Fibroblast of lung (primary cell): ENCODE measurements at places on chromosomes 1 and 21. TPM values are rescaled to one million over a fixed set of nuclear protein-coding genes. Genes with fewer than 3 reads are reported as not detected.

Gene GJA9
- total RNA-seq, result under 0.01 TPM in 1 of 2 replicates, not detected in the other

Gene KRTAP10-10
- total RNA-seq, result not detected in 2 replicates

Gene COL8A2
- 18.5 and 31.0 TPM in 2 replicates for total RNA-seq

Gene BRINP3
- total RNA-seq, result 7.2 and 18.8 TPM in 2 replicates

Gene CELA2B
- total RNA-seq, result not detected in 2 replicates

Gene OR2T5
- total RNA-seq, result not detected in 2 replicates

Gene OR2AK2
- not detected in 2 replicates for total RNA-seq

DNA sequence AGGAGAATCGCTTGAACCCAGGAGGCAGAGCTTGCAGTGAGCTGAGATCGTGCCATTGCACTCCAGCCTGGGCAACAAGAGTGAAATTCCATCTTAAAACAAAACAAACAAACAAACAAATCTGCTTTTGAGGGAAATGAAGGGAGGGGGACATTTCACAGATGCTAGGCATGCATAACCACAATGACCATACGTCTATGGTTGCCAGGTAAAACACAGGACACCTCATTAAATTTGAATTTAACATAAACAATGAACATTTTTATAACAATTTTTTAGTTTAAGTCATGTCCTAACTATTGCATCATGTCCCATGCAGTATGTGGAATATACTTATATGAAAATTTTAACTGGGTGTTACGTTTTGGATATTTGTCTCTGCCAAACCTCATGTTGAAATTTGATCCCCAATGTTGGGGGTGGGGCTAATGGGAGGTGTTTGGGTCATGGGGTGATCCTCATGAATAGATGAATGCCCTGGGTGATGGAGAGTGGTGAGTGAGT, 31.0 kb upstream of the ZBTB18 start:
- DNase-seq, result no peak

DNA sequence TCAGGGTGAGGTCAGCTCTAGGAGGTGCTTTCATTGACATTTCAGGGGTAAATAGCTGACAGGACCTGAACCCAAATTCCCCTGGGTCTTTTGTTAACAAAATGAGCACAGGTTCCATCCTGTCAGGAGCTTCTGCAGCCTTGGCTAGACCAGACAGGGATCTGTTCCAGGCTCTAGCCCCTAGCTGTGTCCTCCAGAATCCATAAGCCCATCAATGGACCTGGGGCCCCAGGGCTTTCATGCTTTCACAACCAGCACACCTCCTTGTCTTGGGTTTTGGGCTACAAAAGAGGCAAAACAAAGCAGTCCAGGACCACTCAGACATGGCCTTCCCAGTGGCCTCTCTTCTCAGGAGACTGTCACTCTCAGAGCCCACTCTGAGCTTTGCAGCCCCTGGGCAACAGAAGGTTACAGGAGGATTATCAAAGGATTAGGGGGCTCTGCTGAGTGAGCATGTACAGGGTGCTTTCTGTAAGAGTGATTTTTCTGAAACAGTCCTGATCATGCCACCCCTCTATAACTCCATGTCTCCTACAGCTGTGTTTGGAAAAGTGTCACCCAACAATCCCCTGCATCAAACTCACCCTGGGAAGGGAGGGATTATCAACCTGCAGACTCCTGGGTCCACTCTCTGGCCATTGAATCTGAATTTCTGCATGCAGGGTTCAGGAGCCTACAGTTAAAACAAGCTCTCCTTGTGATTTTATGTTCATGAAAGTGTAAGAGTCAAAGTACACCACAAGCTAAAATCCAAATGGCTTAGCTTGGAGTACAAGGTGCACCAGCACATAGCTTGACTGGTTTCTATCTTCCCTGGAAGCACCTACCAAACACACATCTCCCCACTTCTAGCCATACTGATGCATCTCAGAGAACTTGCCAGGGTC, 67.7 kb upstream of the GCLM start:
- no peak for DNase-seq

- no peak for DNase-seq
These were observed 338.5 kb downstream of the PTPRU start for GRCh38 chr1:29574871-29575270.

DNA sequence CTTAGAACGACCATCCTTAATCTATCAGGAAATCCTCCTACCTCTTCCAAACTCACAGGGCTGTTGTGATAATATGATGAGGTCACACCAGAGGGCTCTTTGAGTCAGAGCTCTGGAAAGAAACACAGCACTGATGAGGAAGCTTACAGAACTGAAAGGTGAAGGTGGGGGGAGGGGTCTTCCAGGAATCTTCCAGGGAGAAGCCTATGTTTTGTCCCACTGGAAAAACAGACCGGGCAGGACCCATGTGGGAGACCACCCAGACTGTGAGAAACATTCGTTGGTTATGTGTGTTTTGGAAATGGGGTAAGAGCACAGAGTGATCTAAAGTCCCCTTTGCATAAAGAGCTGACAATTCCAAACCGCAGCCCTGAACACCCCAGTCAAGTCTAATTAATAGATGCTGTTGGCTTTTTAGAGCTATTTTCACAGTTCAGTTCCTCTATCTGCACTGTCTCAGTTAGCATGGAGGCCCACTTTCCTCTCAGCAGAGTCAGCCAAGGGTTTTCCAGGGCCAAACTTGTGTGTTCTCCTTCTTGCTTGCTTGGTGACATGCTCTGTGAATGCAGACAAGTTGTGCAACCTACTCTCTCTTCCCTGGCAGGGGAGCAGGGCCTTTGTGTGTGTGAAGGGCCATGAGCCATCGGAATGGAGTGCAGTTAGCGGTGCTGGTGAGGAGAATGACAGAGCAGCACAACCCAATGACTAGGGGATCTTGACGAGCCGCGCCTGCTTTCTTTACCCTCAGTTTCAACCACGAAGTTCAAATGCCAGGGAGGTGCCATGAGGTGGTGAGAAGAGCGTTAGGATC, 12.3 kb downstream of the PHLDA3 start:
- DNase-seq, result peak; percentile 99

DNA sequence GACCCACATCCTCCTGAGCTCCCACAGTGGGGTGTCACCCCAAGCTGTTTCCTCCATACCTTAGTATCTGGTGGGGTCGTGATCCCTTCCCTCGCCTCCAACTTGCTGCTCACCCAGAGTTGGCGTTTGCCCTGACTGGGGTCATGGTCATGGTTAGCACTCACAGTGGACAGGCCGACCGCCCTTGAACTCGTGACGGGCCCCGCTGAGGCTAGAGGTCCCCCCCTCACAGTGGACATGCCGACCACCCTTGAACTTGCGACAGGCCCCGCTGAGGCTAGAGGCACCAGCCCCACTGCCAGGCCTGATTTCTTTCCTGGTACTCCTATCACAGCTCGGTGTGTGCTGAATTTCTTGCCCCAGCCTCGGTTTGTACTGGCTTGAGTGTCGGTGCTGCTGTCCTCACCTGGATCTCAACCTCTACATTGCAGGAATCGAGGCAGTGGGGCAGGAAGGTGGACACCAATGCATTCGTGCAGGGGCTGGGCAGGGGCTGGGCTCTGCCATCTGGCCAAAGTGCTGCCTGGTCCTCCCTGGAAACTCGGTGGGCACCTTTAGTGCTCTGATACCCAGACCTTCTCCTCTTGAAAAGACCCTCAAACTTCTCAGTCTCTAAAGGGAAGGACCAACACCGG, 37.5 kb upstream of the AJAP1 start:
- no peak for DNase-seq

DNA sequence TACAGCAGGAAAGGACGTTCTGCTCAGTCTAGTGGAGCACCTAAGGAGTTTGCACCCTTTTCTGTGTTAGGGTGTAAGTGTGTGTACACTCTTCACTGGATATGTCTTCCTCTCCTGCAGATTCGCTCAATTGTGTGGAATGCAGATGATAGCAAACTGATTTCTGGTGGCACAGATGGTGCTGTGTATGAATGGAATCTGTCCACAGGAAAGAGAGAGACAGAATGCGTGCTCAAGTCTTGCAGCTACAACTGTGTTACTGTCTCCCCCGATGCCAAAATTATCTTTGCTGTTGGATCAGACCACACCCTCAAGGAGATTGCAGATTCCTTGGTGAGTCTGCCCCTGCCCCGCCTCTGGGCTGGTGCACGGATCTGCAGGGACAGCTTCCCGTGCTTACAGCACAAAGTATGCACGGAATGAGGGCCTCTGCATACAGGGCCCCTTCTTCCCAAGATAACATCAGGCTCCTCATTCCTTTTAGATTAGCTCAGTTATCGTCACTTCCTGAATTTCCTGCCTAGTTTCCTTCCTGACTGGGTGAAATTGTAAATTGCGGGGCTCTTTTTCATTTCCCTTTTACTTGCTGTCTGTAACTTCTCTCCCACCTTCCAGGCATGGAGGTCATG, 34.6 kb downstream of the CFAP57 start:
- DNase-seq, result peak; percentile 98

- no peak for DNase-seq
These were observed 2.0 kb upstream of the CAMTA1 start for GRCh38 chr1:6783221-6783620.

DNA sequence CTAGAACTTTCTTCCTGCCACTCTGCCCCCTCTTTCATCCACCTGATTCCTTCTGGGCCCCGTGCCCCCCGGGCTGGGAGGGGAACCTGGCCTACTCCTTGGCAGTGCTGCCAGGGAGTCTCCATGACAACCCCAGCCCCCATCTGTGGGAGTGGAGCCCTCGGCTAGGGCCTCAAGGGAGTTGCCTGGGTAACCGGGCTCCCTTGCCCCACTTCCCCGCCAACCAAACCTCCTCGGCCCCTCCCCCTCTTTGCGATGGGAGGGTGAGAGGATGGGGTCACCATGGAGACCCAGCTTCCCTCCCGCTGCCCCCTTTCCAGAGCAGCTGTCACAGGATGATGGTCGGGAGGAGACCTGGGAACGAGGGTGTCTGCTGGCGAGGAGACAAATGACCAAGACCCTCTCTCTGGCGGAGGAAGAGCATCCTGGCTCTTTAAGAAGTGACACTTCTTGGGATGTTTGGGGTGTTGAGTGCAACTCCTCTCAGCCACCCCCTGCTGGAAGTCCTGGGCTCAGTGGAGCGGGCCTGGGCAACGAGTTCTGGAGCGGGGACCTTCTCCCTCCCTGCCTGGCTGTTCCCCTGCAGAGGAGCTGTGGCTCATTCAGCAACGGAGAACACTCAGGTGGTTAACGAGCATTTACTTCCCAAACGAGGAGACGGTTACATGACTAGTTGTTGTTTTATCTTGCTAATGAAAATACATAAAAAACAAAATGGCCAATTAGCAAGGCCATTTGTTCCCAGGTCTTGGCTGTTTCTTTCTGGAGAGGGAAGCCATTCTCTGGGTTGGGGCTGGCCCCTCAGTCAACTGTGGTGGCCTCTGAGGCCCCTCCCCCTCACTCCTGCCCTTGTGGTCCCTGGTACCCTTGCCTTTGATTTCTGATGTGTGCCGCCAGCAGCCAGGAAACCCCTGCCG, 82.8 kb downstream of the UBIAD1 start:
- DNase-seq, result no peak
